ENCODE measurements at places on chromosomes 5 and 9. TPM values are rescaled to one million over a fixed set of nuclear protein-coding genes. Genes with fewer than 3 reads are reported as not detected.

- DNase-seq = no peak
- no peak overlapping the region for H3K27ac ChIP-seq
- no peak overlapping the region for H3K4me3 ChIP-seq
- H3K27me3 ChIP-seq = no peaks in the 10 kb centered on the region
- H3K36me3 ChIP-seq = no peaks in the 10 kb centered on the region
These were observed 126.9 kb upstream of the MAP3K1 start for GRCh38 chr5:56688402-56688801.

DNA sequence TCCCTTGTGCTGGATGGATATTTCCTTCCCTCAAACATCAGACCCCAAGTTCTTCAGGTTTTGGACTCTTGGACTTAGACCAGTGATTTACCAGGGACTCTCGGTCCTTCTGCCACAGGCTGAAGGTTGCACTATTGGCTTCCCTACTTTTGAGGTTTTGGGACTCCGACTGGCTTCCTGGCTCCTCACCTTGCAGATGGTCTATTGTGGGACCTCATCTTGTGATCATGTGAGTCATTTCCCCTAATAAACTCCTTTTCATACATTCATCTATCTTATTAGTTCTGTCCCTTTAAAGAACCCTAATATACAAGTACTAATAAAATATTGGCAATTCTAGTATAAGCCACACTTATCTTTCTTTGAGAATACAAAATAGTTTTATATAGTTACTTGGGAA is 1078.9 kb downstream of the CDH12 start:
- no peak for DNase-seq
- H3K27ac ChIP-seq = no peak overlapping the region
- no peaks in the 10 kb centered on the region for H3K36me3 ChIP-seq
- no peak overlapping the region for H3K4me3 ChIP-seq
- no peaks in the 10 kb centered on the region for H3K27me3 ChIP-seq

GRCh38 chr5:31231177-31231838 is 37.8 kb downstream of the CDH6 start:
- no peaks in the 10 kb centered on the region for H3K27me3 ChIP-seq
- peak overlapping the region; percentile 5 for H3K27ac ChIP-seq
- H3K36me3 ChIP-seq = no peaks in the 10 kb centered on the region

DNA sequence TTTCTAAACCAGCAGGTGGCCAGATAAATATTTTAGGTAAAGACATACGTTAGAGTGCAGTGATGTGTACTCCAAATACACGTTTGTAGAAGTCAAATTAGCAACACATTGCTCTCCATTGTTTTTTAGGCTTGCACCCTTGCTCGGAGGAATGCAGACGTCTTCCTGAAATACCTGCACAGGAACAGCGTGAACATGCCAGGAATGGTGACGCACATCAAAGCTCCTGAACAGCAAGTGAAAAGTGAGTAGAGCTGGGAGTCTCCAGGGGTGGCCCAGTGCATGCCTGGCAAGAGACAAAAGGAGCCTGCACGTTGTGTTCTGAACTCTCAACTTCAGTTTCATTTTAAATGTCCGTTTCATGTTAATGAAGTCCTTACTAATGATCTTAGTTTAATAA is 207.5 kb upstream of the OTULINL start:
- H3K27ac ChIP-seq = no peak overlapping the region
- no peaks in the 10 kb centered on the region for H3K27me3 ChIP-seq
- H3K4me3 ChIP-seq = no peak overlapping the region
- DNase-seq = no peak

GRCh38 chr5:175745210-175745609 is 87.3 kb downstream of the HRH2 start:
- H3K36me3 ChIP-seq = no peaks in the 10 kb centered on the region
- H3K27me3 ChIP-seq = no peaks in the 10 kb centered on the region
- DNase-seq = no peak
- H3K4me3 ChIP-seq = no peak overlapping the region
- H3K27ac ChIP-seq = no peak overlapping the region
- no peaks in the 10 kb centered on the region for H3K4me1 ChIP-seq

DNA sequence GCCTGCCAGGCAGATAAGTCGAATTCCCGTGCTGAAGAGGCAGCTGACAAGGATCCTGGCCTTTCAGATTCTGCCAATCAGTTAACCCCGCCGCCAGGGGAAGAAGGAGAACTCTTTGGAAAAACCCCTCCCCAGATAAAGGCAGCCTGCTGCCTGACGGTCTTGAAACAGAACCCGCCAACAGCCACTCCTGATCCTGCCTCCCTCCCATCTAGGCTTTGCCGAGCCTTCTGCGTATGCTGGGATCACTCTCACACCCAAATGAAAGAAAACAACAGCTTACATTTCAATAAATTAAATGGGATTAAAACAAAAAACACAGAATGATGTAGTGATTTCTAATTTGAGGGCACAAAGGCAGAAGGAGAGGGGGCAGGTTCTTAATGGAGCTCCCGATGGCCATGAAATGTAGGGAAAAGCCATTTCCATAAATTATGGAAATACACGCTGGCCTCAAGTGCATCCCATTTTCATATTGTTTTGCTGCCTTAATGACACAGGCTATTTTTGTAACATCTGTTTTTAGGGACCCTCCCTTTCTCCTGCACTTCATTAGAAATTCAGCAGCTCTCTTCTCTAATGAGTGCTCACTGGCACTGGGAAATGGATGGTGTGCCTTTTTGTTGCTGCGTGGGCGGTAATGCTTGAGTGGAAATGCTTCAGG is 319.1 kb downstream of the MED10 start:
- H3K4me1 ChIP-seq = no peaks in the 10 kb centered on the region
- no peak overlapping the region for H3K27ac ChIP-seq
- H3K4me3 ChIP-seq = no peak overlapping the region
- DNase-seq = no peak
- H3K36me3 ChIP-seq = no peaks in the 10 kb centered on the region

- H3K27me3 ChIP-seq = no peaks in the 10 kb centered on the region
- peaks cover 41% of the 10 kb centered on the region for H3K36me3 ChIP-seq
- DNase-seq = no peak
- no peak overlapping the region for H3K4me3 ChIP-seq
- H3K27ac ChIP-seq = no peak overlapping the region
These were observed 1.1 kb upstream of the GRPEL2 start for GRCh38 chr5:149344151-149344550.

DNA sequence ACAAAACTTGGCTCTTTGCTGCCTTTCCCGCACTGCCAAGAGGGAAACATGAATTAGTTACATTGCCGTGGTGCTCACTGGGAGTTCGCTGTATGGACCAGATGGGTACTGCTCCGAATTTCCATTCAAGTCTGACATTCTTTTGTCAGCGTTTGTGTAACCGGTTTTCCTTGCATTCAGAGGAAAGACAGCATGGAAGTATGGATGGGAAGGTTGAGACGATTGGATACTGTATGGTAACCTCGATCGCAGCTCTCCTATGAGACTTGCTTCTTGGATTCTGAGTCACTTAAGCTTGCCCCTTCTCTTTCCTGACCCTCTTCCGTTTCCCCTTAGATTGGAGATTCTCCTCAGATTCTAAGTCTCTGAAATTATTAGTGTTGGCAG is 625 bp upstream of the UBLCP1 start:
- peak overlapping the region; percentile 98 for H3K4me3 ChIP-seq
- H3K36me3 ChIP-seq = no peaks in the 10 kb centered on the region
- peak overlapping the region; percentile 92 for H3K27ac ChIP-seq
- H3K4me1 ChIP-seq = peaks cover 18% of the 10 kb centered on the region
- DNase-seq = no peak
- no peaks in the 10 kb centered on the region for H3K27me3 ChIP-seq

GRCh38 chr5:174063082-174063756 is 17.7 kb downstream of the NSG2 start:
- DNase-seq = no peak
- no peaks in the 10 kb centered on the region for H3K4me1 ChIP-seq
- no peak overlapping the region for H3K27ac ChIP-seq
- H3K36me3 ChIP-seq = no peaks in the 10 kb centered on the region
- H3K4me3 ChIP-seq = no peak overlapping the region

Gene TIMD4
- not detected for total RNA-seq

Gene BRINP1
- 2.0 TPM for total RNA-seq

Gene TAF11L14
- total RNA-seq = not detected

Gene AHRR
- 0.30 TPM for total RNA-seq
